ENCODE measurements at places on chromosomes 11 and 22.

DNA sequence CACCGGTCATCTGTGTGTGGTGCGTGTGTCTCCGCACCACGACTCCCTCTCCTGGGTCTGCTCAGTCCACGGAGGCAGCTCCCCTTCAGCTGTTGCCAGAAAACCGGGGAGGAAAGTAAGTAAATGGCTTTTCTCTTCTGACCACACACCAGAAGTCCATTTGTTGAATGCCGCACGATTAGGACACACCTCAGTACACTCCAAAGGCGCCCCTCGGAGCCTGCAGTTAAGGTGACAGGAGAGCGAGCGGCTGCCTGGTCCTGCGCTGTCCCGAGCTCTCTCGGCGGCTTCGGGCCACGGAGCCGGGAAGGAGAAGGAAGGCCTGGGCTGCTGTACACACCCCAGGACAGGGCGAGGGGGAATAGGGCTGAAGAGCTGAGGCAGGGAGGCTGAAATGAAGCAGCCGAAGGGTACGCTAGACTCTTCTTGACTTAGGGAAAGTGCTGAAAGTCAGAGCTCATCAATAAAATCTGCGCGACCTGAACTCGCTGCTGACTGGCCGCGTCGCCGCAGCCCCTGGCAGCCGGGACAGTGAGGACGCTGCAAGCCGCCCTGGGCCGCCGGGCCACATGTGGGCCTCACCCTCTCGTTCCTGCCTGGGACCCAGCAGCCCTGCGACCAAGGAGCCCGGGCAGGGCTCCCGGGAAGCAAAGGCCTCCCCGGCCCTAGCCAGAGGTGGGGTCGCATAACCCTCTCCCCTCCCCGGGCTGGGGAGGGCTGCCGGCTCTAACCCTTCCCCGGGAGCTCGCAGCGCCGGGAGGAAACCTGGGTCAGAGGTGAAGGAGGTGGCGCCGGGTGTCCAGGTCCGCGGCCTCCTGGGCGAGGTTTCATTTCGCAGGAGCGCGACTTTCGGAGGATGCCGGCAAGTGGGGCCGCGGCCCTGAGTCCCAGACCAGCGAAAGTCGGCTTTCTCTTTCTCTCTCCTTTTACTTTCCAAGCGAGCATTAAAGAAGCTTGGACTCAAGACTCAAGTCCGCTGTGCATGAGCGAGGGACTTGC, 1.6 kb upstream of the PAX6 start:
- DNase-seq: peak; percentile 73

- peak; percentile 85 for DNase-seq
These were observed 8.6 kb downstream of the THYN1 start for GRCh38 chr11:134244593-134244992.

GRCh38 chr22:50701076-50701419, 28.4 kb downstream of the SHANK3 start:
- peak; percentile 17 for DNase-seq

- DNase-seq: peak; percentile 64
These were observed 18.4 kb downstream of the KCNQ1 start for GRCh38 chr11:2462986-2463765.

DNA sequence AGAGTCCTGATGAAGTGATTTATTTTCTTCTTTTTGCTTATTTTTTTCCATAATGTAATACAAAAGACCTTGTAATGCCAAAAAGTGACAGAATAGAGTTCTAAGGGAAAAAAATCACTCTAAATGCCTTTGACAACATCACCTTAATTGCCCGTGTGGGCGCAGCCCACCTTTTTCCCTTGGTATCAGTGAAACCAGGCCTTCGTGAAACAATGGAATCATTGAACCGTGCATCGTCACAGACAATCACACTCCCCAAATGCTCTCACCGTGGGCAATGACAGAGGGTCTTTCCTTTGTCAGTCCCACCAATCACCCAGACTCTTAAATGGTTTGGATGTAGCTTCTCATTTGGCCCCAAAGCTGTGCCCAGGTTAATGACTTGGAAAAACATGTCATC, 9.6 kb upstream of the SLC6A5 start:
- no peak for DNase-seq

- DNase-seq: peak; percentile 50
These were observed 47.5 kb upstream of the PICALM start for GRCh38 chr11:86116386-86116726.

DNA sequence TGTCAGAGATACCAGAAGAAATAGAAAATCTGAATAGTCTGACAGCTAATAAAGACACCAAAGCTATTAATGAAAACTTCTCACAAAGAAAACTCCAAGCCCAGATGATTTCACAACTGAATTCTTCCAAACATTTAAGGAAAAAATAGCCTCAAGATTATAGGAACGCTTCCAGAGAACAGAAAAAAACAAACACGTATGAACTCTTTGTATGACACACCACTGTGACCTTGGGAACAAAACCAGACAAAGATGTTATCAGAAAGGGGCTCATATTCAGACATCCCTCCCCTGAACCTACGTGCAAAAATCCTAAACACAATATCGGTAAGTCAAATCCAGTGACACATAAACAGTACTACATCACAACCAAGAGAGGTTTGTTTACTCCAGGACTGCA, 23.5 kb downstream of the CERK start:
- DNase-seq: no peak

DNA sequence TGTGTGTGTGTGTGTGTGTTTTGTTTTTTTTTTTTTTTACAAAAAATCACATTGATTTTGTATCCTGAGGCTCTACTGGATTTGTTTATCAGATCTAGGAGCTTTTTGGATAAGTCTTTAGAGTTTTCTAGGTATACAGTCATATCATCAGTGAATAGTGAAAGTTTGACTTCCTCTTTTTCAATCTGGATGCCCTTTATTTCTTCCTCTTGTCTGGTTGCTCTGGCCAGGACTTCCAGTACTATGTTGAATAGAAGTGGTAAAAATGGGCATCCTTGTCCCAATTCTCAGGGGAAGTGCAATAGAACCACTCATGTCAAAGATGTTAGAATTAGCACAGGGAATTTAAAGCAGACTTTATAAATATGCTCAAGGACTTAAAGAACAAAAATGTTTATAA, 32.6 kb upstream of the PRDM11 start:
- no peak for DNase-seq

GRCh38 chr11:37450613-37451012, 852.6 kb upstream of the RAG2 start:
- no peak for DNase-seq

- DNase-seq: peak; percentile 71
These were observed 12.5 kb downstream of the CHID1 start for GRCh38 chr11:898143-898511.

GRCh38 chr11:118895093-118896039, 11.7 kb downstream of the CXCR5 start:
- DNase-seq: peak; percentile 84

GRCh38 chr11:35197292-35197691, 58.3 kb downstream of the CD44 start:
- DNase-seq: no peak

- no peak for DNase-seq
These were observed 6.5 kb downstream of the PNPLA5 start for GRCh38 chr22:43885319-43885671.

GRCh38 chr22:19287889-19288288, 3.6 kb downstream of the CLTCL1 start:
- no peak for DNase-seq

DNA sequence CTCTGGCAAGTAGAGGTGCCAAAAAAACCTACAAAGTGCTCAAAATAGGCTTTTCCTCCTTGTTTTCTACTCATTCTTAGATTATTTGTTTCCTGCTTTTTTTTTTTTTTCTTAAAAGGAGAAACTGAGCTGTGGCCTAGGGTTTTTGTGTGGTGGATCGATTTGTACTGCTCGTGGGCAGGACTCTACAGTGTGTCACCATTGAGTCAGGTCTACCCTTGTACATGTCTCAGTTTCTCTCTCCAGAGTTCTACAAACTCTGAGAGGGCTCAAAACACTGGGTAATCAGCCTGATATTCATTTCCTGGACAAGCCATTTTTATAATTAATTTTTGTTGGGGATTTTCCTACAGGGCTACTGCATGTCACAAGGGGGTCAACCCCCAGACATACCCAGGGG, 5.2 kb upstream of the CASP4 start:
- no peak for DNase-seq

DNA sequence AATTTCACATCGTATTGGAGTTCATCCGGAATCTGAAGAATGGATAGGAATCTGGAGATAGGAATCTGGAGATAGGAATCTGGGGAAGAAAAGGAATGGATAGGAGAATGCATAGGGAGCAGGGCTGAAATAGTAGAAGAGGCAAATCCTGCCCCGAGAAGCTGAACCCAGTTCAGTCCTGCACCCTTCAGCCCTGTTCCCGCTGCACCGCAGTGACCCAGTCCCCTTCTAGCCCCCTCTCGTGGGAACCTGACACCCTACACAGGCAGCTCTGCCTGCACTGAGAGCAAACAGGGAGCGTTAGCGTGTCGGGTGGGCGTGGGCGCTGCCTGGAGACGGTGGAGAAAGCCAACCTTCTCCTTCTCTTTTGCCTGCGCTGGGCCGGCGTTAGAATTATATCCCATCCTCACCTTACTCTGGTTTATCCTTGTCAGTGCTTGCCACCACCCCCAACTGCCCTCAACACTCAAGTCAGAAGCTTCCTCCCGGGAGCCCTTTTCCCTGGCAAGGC, 1.0 kb upstream of the CCKBR start:
- DNase-seq: peak; percentile 71

- no peak for DNase-seq
These were observed 60.0 kb downstream of the SPECC1L start for GRCh38 chr22:24330636-24331035.

- DNase-seq: no peak
These were observed 582.0 kb downstream of the TBC1D22A start for GRCh38 chr22:47344414-47344813.

GRCh38 chr11:76838678-76839068, 22.0 kb upstream of the ACER3 start:
- DNase-seq: peak; percentile 21

DNA sequence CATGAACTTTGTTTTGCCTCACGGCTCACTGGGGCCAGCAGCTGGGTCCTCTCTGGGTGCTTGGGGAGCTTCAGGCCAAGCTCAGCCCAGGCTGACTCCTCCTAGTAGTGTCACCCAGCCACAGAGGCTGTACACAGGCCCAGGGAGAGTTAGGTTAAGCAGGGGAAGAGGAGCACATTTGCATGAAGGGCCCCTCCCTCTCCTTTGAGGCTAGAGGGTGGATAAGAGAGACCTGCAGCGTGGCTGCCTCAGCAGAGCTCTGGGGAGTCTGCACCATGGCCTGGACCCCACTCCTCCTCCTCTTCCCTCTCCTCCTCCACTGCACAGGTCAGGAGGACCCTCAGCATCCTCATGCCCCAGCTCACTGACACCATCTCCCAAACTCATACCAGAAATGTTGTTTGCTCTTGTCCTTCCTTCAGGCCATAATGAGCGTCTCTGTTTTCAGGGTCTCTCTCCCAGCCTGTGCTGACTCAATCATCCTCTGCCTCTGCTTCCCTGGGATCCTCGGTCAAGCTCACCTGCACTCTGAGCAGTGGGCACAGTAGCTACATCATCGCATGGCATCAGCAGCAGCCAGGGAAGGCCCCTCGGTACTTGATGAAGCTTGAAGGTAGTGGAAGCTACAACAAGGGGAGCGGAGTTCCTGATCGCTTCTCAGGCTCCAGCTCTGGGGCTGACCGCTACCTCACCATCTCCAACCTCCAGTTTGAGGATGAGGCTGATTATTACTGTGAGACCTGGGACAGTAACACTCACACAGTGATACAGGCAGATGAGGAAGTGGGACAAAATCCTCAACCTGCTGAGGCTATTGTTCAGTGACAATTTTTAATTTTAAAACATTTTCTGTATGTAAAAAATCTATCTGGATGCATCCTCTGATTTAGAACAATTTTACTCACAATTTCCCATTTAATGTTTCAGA, 82.4 kb upstream of the VPREB1 start:
- DNase-seq: no peak

DNA sequence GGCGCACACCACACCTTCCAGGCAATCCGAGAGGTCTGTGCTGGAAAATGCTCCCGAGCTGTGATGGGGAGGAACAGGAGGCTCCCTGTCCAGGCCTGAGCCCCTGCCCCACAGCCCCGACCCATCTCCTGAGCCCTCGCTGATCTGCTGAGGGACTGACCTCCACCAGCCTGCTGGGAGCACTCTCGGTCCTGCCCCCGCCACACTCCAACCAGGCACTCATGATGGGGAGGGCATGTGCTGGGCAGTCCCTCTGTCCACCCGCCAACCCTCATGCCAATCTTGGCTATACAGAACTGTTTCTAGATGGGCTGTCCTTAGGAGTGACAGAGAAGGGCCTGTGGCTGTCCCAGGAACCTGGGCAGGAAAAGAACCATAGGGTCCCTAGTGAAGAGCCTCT, 70.8 kb downstream of the TRMU start:
- DNase-seq: no peak

DNA sequence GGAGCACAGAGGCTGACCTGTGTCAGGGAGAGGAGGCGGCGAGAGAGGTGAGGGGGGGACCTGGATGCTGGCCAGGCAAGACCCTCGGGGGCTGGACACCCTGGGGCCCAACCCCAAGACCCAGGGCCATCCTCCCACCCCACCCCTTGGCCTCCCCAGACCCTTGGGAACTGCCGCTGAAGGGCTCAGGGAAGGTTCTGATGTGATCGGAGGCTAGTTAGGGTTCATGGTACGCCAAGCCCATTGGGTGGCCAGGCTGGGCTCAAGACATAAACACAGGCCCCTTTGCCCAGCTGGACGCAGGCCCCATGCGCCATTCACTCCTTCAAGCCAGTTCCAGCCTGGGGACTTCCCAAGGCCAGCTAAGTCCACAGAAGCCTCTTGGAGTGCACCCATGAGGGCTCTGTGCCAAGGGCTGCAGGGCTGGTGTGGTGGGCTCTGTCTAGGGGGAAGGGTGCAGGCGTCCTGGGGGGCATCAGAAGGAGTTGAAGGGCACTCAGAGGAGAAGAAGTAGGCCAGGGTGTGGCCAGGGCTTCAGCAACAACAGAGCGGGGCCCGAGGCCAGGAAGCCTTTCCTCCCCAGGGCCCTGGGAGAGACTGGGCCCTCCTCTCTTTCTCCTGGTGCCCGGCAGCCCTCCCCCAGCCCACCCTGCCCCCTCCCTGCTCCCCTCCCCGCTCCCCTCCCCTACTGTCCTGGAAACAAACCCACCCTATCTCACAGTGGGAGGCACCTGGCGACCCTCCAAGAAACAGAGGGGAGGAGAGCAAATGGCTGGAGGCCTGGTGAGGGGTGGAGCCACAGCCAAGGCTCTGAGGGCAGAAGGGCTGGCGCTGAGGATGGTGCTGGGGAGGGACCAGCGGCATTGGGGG, 12.9 kb downstream of the TSPAN32 start:
- DNase-seq: no peak

GRCh38 chr22:36929621-36930020, 16.2 kb downstream of the CSF2RB start:
- DNase-seq: no peak

- DNase-seq: no peak
These were observed 163.4 kb downstream of the CNTN5 start for GRCh38 chr11:99184146-99184545.

- no peak for DNase-seq
These were observed 42.3 kb downstream of the OSBPL5 start for GRCh38 chr11:3122775-3123201.

GRCh38 chr11:95057959-95058358, 8.7 kb downstream of the KDM4F start:
- no peak for DNase-seq

GRCh38 chr11:8020244-8020597, 33.1 kb downstream of the EIF3F start:
- DNase-seq: no peak

GRCh38 chr11:79744941-79745340, 304.1 kb upstream of the TENM4 start:
- no peak for DNase-seq

All from DMS53 (cell line).